ENCODE measurements at places on chromosomes 16 and 17.
A peak's percentile ranks its signal among the peaks of the same experiment; 100 is the strongest.

- no peak for DNase-seq
Measured at GRCh38 chr16:12784076-12784475, 19.6 kb downstream of the CPPED1 start.

DNA sequence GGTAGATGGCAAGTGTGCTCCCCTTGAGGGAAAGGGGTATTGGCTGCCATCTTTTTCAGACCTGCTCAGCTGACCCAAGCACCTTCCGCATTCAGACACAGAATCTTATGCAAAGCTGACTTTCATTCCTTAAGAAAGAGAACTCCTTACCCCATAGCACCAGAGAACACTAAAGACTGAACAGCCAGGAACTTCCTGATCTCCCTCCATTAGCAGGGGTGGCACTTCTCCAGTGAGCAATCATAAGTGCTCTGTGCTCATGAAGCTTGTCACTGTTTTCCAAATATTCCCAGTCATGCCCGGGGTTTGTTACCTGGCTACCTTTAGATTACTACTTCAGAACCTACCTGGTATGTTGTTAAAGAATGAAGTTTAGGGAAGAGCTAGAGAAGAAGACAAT, 11.9 kb downstream of the HSD17B2 start:
- DNase-seq = no peak

DNA sequence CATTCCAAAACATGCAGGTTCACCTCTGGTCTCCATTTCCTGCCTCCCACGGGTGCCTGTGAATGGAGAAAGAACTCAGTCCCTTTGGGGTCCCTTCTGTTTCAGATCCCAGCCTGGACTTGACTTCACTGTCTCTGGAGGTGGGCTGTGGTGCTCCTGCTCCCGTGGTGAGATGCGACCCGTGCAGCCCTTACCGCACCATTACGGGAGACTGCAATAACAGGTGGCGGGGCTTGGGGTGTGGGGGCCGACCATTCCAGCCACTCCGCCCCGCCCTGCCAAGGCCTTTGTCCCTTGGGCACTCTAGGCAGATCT, 10.5 kb downstream of the LPO start:
- no peak for DNase-seq

DNA sequence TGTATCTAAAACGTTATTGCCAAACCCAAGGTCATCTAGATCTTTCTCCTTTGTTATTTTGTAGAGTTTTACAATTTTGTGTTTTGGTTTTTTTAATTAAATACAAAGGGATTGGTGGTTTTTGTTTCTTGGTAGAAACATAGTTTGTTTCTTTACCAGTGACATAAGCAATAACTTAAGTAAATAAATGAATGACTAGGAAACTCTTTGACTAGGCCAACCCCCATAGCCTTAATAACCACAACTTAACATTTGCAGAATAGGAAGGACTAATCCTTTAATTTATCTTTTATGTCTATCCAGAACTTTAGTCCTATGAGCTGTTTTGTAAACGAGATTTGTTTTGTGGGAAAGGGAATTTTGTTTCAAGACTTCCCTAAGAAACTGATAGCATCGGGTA, 162.5 kb downstream of the PRKCA start:
- DNase-seq = peak; percentile 59

GRCh38 chr17:45225051-45225700, 3.5 kb downstream of the FMNL1 start:
- DNase-seq = no peak

Measured in AG09319 (cell line).